ENCODE measurements at places on chromosomes 1 and 21. TPM values are rescaled to one million over a fixed set of nuclear protein-coding genes. Genes with fewer than 3 reads are reported as not detected.

DNA sequence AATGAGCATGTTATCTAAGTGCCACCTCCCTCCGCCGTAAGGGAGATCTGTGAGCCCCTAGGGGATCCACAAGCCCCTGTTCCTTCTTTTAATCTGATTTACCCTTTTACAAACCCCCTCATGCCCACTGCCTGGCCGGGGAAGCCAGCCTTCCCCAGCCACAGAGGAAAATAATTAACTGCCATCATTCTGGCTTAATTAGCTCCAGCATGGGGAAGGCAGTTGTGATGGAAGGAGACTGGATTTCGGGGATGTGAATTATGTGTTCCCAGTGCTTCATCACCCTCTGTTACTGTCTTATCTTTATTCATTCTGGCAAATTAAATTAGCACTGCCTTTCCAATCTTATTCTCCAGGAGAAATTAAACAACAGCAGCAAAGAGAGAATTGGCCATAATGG, 135.8 kb downstream of the PTPRU start:
- DNase-seq, result no peak

DNA sequence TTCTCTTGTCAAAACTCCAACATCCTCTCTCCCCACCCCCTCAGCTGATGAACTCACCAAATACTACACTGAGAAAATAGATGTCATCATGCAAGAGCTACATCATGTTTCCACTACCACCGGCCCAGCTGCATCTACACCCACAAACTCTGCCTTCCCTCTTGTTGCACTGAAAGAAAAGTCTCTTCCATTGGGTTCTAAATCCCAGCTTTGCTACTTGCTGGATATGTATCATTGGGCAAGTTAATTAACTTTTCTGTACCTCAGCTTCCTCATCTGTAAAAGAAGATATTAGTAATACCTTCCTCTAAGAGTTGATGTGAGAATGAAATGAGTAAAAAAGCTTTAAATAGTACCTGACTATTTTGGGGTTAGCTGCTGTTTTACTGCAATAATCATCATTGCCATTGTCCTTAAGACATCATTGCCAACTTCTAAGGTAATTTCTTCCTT, 108.6 kb downstream of the OLFML2B start:
- no peak for DNase-seq

GRCh38 chr1:7705048-7705907, 65.8 kb upstream of the VAMP3 start:
- DNase-seq, result no peak

DNA sequence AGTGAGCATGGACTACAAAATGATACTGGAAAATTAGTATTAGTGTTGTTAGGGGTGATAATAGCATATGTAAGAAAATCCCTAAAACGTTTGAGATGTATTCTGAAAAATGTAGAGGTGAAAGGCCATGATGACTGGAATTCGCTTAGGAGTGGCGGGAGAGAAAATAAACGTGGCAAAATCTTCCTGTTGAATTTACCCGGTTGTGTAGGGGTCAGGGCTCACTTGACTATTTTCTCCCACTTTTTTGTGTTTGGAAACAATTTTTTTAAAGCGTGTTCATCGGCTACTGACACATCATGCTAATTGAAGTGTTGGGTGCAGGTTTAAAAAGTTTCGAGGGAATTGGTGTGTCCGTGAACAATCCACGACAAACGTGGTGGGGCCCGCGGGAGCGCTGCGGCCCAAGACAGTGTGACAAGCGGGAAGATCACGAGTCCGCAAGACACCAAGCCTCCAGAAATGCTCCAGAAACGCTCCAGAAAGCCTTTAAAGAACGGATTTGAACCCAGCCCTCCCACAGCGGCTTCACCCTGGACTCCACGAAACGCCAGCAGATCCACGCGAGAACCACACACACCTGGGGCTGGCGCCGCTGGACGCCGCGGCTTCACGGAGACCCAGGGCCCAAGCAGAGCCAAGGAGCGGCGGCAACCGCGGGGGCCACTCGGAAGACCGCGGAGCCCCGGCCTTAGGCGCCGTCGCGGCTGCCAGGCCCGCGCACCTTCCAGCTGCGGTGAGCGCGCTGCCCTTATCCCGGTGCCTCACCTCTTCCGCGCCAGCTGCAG, 573 bp downstream of the PSMG1 start:
- DNase-seq, result no peak

The FCRL2 gene
- polyA plus RNA-seq, result not detected

Data from right renal pelvis (tissue), 4 donors.